ENCODE measurements at places on chromosomes 3 and 15.

DNA sequence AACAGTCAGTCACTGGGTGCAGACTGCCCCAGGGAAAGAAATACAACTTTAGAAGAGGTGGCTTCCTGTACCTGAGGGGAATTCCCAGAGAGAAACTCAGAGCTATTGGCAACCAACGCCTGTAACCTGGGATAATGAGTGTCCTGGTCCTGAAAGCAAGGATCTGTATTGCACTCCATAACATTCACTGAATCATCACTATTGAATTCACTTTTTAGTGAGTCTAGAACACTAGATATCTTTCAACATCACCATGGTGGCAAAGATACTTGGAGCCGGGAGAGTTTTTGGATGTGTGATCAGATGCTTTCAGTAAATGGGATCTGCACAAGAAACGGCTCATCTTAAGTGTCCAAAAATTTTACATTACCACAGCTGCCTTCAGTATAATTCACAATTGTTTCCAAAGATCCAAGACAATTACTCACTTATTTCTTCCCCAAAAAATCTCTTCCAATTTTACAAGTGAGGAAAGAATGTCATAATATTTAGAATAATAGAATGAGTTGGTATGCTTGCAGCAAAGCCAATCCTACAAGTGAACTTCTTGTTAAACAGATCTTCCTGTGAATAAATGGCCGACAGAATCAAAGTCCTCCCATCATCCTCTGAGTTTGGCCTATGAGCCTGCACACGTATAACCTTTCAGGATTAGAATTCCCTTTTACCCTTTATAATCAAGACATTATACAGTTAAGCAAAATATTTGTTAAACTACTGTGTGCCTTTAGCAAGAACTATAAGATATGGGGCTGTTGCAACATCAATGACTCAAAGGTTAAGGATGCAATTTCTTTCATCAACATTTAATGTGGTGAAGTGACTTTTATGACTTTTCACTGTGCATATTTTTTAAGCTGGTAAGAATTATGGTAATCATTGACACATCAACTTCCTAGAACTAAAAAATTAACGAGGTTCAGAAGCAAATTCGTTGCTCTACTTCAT lies 243.3 kb upstream of the COL8A1 start:
- no peak for DNase-seq

DNA sequence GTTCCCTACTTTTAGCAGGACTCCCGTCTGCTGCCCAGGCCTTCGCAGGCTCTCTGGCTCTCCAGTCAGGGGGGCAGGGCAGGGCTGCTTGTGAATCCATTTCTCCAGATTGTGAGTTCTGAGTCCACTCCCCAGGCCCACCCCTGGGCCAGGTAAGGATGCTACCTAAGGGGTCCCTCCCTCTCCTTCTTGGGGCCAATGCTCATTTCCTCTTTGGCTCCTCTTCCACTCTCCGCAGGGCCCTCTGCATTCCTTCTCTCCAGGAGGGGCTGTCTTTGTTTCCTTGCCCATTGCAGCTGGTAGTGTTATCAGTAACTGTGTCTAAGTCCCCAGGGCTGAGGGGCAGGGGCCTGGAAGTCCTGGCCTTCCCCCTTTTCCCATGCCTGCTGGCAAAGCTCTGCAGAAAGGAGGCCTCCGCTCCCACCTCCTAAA lies 13.0 kb upstream of the CACNA2D2 start:
- DNase-seq, result no peak

DNA sequence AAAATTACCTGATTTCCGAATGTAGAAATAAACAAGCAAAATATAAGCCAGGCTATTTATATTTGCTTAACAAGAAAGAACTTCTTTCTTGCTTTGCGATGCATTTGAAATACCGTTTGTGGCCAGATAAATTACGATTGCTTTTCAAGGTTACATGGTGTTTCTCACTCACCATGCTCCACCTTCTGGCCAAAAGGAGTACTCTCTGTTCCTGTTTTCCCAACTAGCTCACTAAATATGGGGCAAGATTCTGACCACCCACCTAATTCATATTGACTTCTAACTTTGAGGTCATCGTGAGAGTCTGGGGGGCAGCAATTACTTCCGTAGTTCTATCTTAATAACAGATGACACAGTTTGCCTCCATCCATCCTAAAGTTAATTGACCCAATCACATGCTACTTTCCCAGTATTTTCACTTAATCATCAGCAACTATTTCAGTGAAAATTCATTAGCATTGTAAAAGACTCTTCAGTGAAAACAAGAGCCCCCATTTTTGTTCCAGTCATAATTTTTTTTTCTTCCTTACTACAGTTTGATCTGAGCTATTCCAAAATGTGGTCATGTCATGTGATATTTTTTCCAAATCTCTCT lies 25.9 kb downstream of the ACP3 start:
- no peak for DNase-seq

DNA sequence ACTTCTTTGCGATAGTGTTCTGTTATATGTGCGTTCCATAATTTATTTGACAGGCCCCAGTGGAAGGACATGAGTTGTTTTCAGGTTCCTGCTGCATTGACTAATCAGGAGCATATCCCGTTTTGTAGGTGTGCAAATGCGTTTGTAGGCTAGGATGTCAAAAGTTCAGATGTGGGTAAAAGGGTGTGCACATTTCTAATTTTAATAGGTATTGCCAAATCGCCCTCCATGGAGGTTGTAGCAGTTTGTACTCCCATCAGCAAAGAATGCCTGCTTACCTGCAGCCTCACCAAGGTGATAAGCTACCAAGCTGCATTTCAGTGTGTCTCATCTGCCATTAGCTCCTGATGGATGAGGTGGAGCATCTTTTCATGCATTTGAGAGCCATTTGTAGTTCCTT lies 36.3 kb downstream of the KLF13 start:
- no peak for DNase-seq

- no peak for DNase-seq
These were observed 2.0 kb upstream of the EFCC1 start for GRCh38 chr3:128999102-128999501.

DNA sequence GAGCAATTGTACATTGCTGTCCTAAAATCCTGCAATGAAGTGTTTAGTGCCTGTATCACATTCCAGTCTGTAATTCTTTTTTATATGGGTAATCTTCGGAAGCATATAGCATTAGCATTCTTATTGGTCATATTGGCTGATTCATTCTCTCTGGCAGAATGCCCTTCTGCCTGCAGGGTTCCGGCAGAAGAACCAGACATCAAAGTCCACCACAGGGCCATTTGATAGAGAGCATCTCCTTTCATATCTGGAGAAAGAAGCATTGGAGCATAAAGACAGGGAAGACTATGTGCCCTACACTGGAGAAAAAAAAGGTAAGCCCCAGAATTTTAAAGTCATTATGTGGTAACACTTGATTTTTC lies 39.6 kb downstream of the TMOD3 start:
- no peak for DNase-seq

- no peak for DNase-seq
These were observed 43.3 kb downstream of the ZPLD1 start for GRCh38 chr3:102478160-102478559.

DNA sequence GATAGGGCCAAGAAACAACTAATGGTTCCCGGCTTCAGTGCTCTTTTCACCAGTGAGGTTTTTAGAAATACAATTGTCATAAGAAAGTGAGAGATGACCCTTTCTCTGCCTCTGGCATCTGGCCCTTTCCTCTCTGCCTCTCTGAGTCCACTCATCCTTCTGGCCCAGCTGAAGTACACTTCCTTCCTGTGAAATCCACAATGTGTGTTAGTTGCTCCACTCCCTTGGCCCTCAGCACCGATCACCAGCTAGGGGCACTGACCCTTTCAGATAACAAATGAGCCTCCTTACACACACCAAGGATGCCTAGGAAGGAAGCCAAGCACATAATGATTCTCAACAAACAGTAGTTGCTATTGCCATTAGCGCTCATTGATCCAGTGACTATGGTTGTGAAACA lies 2.9 kb upstream of the CAV3 start:
- no peak for DNase-seq

- DNase-seq, result no peak
These were observed 7.0 kb upstream of the NR2F2 start for GRCh38 chr15:96323319-96324145.

- no peak for DNase-seq
These were observed 127.2 kb downstream of the ZBTB20 start for GRCh38 chr3:115019900-115020299.

- no peak for DNase-seq
These were observed 92.5 kb upstream of the MBNL1 start for GRCh38 chr3:152176241-152176640.

- no peak for DNase-seq
These were observed 290.4 kb upstream of the STT3B start for GRCh38 chr3:31242026-31242960.

DNA sequence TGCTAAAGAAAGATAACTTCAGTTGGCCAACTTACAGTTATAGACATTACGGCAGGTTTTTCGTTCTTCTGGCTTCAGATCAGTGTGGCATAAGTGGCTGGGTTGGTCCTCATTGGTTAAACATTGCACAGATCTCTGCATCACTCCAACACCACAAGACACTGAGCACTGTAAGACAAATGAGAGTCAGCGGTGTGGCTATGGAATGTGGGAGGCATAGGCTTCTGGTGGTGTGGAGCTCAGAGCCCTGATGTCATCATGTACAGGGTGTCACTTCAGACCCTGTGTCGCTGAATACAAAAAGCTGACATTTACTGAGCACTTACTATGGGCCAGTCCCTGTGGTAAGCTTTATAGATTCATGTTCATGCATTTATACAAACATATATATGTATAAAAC lies 146.0 kb downstream of the ADAMTS9 start:
- DNase-seq, result no peak

DNA sequence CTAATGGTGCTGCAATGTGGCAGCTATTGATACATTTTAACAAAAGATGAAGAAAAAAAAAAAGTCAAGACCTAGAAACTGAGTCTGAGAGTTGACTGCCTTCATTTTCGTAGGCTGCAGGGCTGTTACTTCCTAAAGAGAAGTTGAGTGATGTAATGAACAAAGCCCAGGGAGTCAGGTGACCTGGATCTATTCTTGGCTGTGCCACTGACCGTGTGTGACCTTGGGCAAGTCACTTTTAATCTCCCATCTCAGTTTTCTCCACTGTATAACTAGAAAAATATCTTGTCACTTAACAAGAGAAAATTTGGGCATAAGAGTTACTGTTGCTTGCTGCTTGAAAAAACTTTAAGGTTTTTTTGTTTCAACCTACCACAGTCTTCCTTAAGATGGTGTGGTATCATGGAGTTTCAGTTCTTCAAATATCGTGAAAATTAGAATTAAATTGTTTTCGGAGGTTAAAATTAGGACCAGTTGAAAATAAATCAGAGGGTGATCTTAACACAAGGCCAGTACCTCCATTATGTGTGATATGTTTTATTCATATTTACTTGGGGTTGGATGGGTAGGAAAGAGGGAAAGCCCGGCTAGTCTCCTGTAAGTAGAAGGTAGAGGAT lies 5.8 kb downstream of the FMN1 start:
- no peak for DNase-seq

DNA sequence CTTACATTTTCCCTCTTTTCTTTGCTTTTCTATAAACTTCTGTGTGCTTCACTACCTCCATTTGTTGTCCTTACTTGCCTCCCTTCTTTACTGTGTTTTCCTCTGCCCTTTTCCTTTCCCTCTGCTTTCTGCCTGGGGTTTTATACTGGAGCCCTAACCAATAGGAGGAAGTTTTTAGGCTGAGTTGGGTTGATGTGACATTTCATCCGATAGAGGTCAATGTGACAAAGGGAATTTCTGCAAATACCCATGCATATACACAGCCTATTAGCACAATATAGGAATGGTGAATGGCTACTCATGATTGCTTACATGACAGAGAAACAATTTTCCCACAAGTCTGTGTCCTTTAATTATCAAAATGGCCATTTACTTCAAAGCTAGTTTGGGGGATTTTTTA lies 153.0 kb upstream of the ARPP21 start:
- DNase-seq, result no peak

GRCh38 chr15:99130314-99130713 lies 25.4 kb downstream of the SYNM start:
- no peak for DNase-seq

GRCh38 chr3:194957743-194958240 lies 272.1 kb downstream of the FAM43A start:
- DNase-seq, result no peak

- DNase-seq, result no peak
These were observed 27.6 kb downstream of the CNOT10 start for GRCh38 chr3:32712506-32713055.

- no peak for DNase-seq
These were observed 54.0 kb downstream of the TAFA4 start for GRCh38 chr3:68878322-68878721.

DNA sequence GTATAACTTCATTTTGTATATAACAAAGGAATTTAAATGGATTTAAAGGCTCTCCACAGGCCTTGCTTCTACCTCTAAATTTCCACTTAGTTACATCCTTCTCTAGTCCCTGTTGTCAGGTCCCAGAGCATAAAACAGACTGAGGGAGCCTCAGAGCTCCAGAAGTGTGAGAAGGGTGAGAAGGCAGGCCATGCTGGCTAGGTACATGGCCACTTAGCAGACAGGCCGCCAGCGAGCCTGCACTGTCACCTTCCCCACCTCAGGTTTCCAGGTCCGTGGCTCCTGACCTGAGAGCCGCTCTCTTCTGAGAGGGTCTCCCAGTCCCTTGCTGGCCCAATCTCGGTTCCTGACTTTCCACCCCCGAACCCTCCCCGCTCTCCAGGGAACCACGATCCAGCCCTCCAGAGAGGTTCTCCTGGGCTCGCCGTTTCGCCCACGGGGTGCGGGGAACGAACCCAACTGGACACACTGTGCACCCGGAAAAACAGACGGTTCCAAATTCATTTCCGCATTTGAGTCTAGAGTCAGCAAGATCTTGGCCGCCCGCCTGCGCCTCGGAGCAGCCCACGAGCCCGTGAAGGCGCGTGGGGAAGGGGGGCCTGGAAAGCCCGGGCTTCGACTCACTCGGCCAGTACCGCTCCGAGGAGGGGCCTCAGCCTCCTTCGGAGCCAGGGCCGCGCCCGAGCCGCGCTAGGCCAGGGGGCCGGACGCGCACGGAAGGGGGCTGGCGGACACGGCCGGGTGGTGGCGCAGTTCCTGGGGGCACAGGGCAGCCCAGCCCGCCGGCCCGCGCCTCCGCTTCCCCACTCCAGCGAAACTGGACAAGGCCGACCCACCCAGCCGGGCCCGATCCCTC lies 16.7 kb upstream of the SOX2 start:
- no peak for DNase-seq

- DNase-seq, result no peak
These were observed 35.5 kb downstream of the CRTAP start for GRCh38 chr3:33149342-33149741.

DNA sequence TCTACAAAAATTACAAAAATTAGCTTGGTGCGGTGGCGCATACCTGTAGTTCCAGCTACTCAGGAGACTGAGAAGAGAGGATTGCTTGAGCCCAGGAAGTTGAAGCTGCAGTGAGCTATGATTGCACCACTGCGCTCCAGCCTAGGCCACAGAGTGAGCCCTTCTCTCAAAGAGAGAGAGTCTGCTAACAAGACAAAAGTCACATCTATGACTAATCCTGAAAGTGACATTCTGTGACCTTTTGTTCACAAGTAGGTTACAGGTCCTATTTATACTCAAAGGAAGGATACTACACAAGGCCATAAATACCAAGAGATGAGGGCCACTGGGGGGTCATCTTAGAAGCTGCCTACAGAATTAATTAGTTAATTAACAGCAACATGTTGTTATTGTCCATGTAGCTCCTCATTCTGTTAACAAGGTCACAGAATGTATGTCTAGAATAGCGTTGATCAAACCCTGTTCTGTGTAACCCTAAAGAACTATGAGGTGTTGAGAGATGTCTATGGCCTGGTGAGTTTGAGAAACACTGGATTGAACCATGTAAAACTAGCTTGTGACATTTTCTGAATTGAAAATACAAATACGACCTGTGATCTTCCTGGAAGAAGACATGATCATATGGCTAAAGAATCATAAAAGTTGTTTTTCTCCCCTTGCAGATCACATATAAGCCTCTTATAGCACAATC lies 97.0 kb downstream of the SAMMSON start:
- no peak for DNase-seq
